Heart left ventricle (tissue), 16 donors: ENCODE measurements at places on chromosomes 2 and 18. TPM values are rescaled to one million over a fixed set of nuclear protein-coding genes. Genes with fewer than 3 reads are reported as not detected.

DNA sequence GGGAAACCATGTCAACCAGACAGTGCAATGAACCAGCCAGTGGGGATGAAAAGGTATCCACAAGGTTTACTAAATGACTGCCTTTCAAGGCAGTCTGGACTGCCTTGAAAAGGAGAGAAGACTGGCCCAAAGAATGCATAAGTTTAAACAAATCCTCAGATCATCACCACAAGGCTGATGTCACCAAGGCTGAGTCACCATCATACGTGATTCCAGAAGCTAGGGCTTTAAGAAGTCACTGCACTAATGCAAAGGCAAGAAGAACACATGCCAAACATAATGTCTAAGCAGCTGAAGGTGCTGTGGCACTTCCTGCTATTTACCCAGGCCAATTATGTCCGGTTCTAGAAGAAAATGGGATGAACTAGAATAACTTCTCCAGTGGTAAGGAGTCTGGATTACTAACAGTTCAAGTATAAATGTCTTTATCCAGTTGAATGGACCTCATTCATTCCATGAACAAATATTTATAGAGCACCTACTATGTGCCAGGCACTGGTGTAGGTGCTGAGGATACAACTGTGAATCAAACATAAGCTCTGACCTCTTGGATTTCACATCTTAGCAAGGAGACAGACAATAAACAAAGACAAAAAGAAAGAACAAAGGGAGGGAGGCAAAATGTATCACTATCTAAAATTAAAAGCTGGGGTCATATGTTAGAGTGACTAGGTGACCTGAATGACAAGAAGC lies 37.6 kb upstream of the ONECUT2 start:
- DNase-seq, result no peak

SLC9A4 gene
- total RNA-seq, result not detected

CYS1 gene
- 1.4 TPM for total RNA-seq

DNA sequence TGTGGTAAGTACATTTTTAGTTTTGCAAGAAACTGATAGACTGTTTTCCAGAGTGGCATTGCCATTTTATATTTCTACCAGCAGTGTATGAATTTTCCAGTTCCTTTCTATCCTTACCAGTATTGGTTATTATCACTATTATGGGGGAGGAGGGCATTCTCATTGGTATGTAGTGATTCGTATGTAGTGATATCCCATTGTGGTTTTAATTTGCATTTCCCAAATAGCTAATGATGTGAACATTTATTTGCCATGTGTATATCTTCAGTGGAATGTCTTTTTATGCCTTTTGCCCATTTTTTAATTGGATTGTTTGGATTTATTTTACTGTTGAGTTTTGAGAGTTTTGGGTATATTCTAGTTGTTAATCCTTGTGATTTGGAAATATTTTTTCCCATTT lies 16.9 kb downstream of the EIF5B start:
- no peak for DNase-seq

GRCh38 chr2:13821255-13821880 lies 811.1 kb upstream of the LRATD1 start:
- no peak for DNase-seq

- no peak for DNase-seq
Observed at GRCh38 chr18:56157541-56157940, 480.9 kb downstream of the TXNL1 start.

DNA sequence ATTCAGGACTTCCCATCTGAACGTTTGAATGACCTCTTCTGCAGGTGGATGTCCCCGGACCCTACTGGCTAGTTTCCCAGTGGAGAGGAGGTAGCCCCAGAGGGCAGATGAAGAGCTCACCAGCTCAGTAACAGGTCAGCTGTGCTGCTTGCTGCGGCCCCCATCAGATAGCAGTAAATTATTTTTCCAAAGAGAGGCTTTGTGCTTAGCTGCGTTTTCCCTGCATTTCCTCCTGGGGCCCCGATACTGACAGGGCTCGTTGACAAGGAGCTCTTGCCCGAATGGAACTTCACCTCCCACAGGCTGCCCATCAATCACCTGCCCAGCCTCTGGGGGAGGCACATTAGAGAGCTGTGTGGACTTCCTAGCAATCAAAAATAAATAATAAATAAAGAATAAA lies 185.8 kb downstream of the DOK6 start:
- DNase-seq, result no peak

DNA sequence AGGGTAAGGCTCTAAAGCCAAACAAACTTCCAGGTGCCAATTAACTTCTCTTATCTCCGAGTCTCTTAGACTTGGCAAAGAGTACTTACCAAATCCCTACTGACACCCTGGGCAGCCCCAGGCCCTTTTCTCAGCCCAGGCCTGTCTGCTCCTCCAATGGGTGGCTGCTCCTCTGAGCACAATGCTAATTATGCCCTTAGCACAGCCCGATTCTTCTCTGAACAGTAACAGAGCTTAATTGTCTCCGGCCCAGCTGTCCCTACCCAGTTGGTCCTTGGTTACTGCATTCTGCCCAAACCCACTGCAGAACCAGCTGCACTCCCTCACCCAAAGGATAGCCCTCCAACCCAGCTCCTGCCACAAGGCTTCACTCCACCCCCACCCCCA lies 110.3 kb downstream of the SMAD7 start:
- no peak for DNase-seq

DNA sequence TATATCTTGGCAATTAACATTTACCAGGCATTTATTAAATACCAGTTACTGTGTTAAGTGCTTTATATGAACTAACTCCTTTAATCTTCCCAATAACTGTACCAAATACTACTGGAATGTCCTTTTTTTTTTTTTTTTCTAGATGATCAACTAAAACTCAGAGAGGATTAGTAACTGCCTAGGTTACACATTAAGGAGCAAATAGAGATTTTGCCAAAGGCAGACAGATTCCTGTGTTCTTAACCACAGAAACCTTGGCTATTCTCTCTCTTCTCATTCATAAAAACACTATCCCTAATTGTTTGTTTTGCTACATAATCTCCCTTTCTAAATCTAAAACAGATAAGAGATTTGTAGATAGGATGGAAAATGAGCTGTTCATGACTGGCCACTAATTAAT lies 13.3 kb downstream of the DHX57 start:
- no peak for DNase-seq

EVX2 gene
- not detected for total RNA-seq

- no peak for DNase-seq
Observed at GRCh38 chr2:108884619-108885018, 98.0 kb downstream of the CCDC138 start.

RTP5 gene
- total RNA-seq, result not detected

- no peak for DNase-seq
Observed at GRCh38 chr2:122863532-122863931, 1108.1 kb downstream of the TSN start.

PTPRN gene
- total RNA-seq, result not detected

- no peak for DNase-seq
Observed at GRCh38 chr2:19818543-19818942, 83.2 kb downstream of the TTC32 start.

- no peak for DNase-seq
Observed at GRCh38 chr18:46260016-46260878, 156.1 kb downstream of the HAUS1 start.

DNA sequence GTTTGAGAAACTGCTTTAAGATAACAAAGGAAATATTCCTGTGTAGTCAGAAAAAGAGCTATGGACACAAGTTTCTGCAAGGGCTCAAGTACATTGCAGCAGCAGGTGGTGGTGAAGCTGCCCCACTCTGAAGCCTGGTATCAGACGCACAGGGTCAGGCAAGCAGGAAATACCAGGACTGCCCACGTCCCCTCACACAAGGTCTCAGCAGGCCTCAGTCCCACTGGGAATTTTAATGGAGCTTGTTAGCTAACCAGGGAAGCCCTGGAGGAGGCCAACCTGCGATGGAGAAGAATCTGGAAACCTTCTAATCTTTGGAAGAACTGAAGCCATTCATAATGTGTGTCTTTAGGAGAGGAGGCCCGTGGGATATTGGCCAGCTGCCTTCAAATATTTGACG lies 168.3 kb downstream of the UXS1 start:
- no peak for DNase-seq

MYO3B gene
- 0.09 TPM for total RNA-seq

KCNJ3 gene
- total RNA-seq, result 0.37 TPM

SNRNP27 gene
- total RNA-seq, result 48.9 TPM

GPR45 gene
- total RNA-seq, result not detected

REG3G gene
- total RNA-seq, result not detected

SEPTIN10 gene
- 61.7 TPM for total RNA-seq

VWA3B gene
- not detected for total RNA-seq

FSHR gene
- total RNA-seq, result not detected

DNA sequence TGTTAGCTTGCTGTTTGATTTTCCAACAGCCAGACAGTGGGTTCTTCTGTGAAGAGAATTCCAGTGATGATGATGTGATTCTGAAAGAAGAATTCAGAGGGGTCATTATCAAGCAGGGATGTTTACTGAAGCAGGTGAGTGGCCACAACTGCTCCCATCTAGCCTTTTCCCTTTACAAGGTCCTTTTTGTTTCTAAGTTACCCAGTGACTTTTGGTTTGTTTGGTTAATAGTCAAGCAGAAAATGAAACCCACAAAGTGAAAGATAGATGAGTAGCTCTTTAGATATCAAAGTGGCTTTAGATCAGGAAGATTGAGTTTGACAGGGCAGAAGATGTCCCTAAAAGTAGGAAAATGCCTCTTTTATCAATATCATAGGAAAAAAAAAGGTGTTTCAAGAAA lies 23.3 kb downstream of the PLEK start:
- no peak for DNase-seq

- no peak for DNase-seq
Observed at GRCh38 chr2:175403599-175404221, 222.2 kb upstream of the ATP5MC3 start.

ABCA12 gene
- not detected for total RNA-seq

SNORC gene
- total RNA-seq, result 0.38 TPM

- DNase-seq, result no peak
Observed at GRCh38 chr2:109525836-109526235, 87.9 kb downstream of the SEPTIN10 start.

IMPACT gene
- total RNA-seq, result 10.8 TPM

UGT1A5 gene
- not detected for total RNA-seq

DNA sequence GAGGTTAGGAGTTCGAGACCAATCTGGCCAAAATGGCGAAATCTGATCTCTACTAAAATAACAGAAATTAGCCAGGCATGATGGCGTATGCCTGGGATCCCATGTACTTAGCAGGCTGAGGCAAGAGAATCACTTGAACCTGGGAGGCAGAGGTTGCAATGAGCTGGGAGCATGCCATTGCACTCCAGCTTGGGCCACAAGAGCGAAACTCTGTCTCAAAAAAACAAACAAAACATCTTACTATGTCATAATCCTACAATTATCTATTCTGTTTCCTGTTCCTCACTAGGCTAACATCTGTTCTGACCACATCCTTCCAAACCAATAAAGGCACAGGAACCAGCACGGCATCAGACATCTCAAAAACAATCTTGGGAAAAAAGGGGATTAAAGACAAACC lies 361.8 kb upstream of the UBE2E3 start:
- DNase-seq, result no peak

CCDC74B gene
- total RNA-seq, result 0.87 TPM

DNA sequence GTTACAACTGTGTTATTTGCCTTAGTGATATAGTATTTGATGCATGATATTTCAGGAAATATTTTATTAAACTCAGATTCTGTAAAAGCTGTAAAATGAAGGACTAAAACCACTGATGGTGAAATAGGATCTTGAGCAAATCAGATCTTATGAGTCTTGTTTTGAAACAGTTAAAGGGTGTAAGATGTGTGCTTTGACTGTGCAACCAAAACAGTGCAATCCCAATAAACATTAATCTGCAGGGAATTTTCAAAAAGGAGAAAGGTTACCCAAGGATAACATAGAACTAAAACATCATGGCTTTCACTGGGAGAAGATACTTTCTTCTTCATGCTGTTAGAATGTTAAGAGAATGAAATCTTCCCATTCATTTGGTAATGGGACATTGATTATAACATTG lies 378.7 kb downstream of the PARD3B start:
- no peak for DNase-seq

DNA sequence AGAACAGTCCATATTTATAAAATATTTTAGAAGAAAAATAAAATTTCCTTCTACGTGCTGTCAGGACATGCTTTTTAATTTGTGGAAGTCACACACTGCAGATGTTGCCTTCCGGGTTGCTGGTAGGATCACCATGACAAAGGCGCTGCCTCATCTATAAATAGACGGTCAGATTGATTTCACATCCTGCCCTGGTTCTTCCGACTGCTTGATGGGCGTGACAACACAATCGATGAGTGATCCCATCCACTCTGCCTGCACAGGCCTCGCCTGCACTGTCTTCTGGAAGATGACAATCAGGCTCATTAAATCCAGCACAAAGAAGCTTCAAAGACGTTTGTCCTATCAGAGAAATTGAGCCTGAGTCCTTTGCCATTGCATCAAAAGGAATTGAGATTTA lies 318.9 kb upstream of the TRIB2 start:
- peak; percentile 38 for DNase-seq

DNA sequence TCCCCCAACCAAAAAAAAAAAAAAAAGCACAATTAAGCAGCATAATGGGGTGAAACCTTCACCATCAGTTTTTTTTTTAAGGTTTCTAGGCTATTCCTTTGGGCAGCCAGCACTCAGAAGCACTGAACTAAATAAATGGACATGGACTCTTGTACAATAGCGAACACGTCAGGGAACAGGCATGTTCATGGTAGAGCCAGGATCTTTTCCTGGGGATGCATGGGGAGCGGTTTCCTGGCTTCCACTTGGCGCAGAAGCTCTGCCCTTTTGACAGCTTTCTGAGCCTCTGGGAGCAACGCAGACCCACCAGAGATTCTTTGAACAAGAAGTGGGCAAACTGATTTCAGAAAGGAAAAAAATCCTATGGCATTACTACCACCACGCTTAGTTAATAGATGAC lies 35.0 kb downstream of the ALPK2 start:
- peak; percentile 63 for DNase-seq

GRCh38 chr2:175356901-175357300 lies 175.4 kb upstream of the ATP5MC3 start:
- no peak for DNase-seq

DNA sequence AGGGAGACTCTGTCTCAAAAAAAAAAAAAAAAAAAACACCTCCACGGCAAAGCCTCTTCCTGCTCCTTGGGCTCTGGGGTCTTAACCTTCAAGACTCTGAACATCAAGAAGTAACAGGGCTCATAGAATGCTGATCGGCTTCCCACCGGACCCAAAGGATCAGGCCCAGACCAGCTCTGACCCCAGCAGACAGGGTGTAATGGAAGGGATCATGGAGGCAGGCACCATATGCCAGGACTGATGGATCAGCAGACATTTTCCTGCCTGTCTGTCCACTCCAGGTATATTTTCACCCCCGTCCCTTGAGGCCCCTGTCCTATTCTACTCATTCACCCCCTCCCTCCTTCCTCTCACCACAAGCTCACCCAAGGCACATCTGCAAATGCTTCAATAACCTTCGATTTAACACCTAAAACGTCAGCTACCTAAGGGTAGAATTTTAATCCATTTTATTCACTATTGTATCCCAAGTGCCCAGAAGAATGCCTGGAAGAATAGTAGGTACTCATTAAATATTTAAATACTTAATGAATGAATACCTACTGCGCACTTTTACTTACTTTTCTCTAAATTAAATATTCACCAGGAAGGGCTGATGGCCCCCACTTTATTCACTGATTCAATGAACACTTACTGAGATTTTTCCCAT lies 4.6 kb upstream of the SPEG start:
- DNase-seq, result no peak

GRCh38 chr2:122414902-122415301 lies 659.5 kb downstream of the TSN start:
- DNase-seq, result no peak

CSRNP3 gene
- 4.4 TPM for total RNA-seq

NHEJ1 gene
- total RNA-seq, result 8.0 TPM

PPP1R7 gene
- total RNA-seq, result 66.7 TPM

NEUROD1 gene
- not detected for total RNA-seq
